ENCODE measurements at places on chromosomes 1 and 21. TPM values are rescaled to one million over a fixed set of nuclear protein-coding genes. Genes with fewer than 3 reads are reported as not detected.

DNA sequence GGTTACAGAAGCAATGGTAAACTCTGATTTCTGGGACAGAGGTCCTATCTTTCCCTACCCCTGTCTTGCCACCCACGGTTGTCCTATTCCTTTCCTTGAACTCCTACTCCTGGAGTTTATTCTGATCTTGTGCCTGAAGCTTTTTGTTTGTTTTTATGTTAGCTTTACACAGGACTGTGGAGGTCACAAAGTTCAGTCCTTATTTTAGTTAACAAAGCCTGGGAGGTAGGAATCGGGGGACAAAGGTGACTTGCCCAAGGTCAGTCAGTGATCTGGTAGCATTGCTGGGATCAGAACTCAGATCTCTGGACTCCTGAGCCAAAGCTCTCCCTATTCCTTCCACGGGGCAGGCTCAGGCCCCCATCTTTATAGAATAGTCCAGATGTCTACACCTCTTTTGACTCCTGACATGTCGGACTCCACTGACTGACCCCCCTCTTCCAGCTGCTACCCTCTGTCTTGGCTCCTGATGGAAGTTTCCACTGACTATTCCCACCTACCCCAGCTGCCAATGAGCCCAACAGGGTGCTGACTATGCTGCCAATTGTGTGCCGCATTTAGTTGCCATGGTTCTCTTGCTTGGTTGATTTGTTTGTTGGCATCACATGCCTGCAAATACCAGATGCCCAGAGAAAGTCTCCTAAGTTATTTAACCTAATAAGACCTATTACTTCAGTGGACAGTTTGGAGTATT, 9.9 kb downstream of the F5 start:
- no peak overlapping the region for H3K27ac ChIP-seq
- H3K4me3 ChIP-seq: no peak overlapping the region
- no peak for DNase-seq
- H3K36me3 ChIP-seq: no peaks in the 10 kb centered on the region
- H3K4me1 ChIP-seq: no peaks in the 10 kb centered on the region

DNA sequence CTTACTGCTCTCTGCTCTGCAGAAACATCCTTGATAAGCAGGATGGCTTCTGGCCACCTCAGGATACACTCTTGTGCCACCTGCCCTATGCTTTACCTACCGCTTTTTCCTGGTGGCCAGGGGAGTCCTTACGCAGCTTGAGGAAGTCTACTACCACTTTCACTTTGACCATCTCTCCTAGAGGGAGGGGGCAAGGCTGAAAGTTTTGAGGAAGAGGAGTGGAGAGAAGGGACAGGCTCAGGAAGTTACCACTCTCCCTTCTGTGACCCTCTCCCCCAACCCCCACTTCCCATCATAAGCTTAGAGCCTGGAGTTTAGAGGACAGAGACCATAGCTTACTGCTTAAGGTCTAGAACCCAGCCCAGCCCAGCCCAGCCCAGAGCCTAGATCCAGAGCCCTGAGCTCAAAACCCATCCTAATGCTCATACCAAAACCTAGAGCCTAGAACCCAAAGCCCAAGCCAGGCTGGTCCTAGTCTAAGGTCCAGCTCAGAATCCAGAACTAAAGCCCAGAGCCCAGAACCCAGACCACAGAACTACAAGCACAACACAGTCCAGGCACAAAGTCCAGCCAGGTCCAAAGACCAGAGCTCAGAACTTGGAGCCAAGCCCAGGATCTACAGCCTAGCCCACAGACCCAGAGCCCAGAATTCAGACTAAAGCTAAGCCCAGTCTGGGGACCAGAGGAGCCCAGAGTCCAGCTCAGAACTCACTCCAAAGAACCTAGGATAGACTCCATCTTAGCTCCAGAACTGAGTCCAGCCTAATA, 18.0 kb upstream of the MFSD2A start:
- H3K27me3 ChIP-seq: no peaks in the 10 kb centered on the region
- H3K4me1 ChIP-seq: peaks cover 9% of the 10 kb centered on the region

GRCh38 chr1:30746212-30747032, 11.2 kb downstream of the LAPTM5 start:
- no peaks in the 10 kb centered on the region for H3K27me3 ChIP-seq
- no peak overlapping the region for H3K4me3 ChIP-seq
- no peaks in the 10 kb centered on the region for H3K4me1 ChIP-seq
- peak overlapping the region; percentile 28 for H3K27ac ChIP-seq
- no peak for DNase-seq
- peaks cover 6% of the 10 kb centered on the region for H3K36me3 ChIP-seq

DNA sequence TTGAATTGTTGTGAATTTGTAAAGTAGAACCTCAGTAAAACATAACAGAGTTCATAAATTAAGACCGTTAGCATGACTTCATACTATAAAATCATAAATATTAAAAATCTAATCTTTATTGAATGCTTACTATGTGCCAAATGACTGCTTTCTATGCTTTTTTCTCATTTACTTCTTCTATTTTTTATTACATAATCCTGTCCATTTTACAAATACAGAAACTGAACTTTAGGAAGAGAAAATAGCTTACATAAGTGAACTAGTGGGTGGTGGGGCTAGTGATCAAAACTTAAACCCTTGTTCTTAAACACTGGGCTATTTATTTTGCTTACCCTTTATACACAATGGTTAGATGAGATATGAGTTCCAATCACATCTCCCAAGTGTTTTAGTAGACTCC, 122.3 kb downstream of the ZC3H11B start:
- H3K4me3 ChIP-seq: no peak overlapping the region
- H3K4me1 ChIP-seq: no peaks in the 10 kb centered on the region
- no peak overlapping the region for H3K27ac ChIP-seq
- H3K27me3 ChIP-seq: no peaks in the 10 kb centered on the region
- no peak for DNase-seq

GRCh38 chr1:71695084-71695483, 587.3 kb downstream of the NEGR1 start:
- no peak overlapping the region for H3K27ac ChIP-seq
- no peaks in the 10 kb centered on the region for H3K36me3 ChIP-seq
- no peaks in the 10 kb centered on the region for H3K4me1 ChIP-seq
- no peaks in the 10 kb centered on the region for H3K27me3 ChIP-seq

GRCh38 chr1:159882527-159882862, 17.5 kb downstream of the CFAP45 start:
- no peaks in the 10 kb centered on the region for H3K36me3 ChIP-seq
- no peak for DNase-seq
- H3K27ac ChIP-seq: no peak overlapping the region

DNA sequence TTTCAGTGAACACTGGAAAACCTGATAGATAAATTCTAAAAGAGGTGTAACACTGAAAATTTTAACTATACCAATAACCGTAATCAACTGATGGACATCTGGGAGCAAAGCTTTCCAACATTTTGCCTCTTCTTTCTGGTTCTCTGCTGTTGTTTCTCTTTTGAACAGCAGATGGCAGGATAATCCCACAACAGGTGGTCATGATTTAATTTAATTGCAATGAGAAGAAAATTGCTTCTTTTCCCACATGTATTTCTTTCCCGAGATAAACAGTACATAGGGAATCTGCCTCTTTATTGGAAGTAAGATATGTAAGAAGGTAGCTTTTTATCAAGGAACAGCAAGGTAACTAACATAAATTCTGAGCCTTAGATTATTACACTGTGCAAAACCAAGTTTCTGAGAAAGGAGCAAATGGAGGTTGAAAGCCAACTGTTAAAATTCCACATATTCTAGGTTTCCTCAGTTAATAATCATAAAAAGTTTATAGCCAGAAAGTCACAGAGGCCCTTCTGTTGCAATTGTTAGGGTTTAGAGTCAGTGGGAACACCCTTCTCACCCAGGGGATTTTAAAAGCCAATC, 72.9 kb downstream of the RPS6KA1 start:
- H3K27me3 ChIP-seq: no peaks in the 10 kb centered on the region
- peak; percentile 86 for DNase-seq
- no peak overlapping the region for H3K27ac ChIP-seq
- no peaks in the 10 kb centered on the region for H3K36me3 ChIP-seq

GRCh38 chr1:184597650-184598357, 156.9 kb downstream of the EDEM3 start:
- no peaks in the 10 kb centered on the region for H3K36me3 ChIP-seq
- no peak overlapping the region for H3K27ac ChIP-seq
- no peaks in the 10 kb centered on the region for H3K27me3 ChIP-seq
- H3K4me3 ChIP-seq: no peak overlapping the region

GRCh38 chr1:66357478-66358197, 176.3 kb upstream of the SGIP1 start:
- H3K4me3 ChIP-seq: no peak overlapping the region
- H3K27ac ChIP-seq: no peak overlapping the region

DNA sequence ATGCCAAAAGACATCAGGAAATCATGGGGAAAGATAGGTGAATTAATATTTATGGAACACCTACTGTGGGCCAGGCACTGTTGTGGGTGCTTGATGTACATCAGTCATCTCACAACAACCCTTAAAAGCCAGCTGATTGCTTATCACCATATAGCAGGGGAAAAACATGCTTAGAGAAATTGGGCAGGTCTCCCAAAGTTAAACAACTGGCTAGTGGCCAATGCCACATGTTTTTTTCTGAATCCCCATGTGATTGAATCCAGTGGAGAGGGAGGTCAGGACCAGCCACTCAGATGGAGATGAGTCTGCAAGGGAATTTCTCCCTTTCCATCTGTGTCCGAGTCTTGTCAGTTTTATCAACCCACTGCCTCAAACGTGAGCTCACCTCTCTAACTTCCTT, 33.5 kb downstream of the UTP25 start:
- H3K4me1 ChIP-seq: no peaks in the 10 kb centered on the region
- no peaks in the 10 kb centered on the region for H3K27me3 ChIP-seq
- no peaks in the 10 kb centered on the region for H3K36me3 ChIP-seq
- DNase-seq: no peak
- no peak overlapping the region for H3K4me3 ChIP-seq

DNA sequence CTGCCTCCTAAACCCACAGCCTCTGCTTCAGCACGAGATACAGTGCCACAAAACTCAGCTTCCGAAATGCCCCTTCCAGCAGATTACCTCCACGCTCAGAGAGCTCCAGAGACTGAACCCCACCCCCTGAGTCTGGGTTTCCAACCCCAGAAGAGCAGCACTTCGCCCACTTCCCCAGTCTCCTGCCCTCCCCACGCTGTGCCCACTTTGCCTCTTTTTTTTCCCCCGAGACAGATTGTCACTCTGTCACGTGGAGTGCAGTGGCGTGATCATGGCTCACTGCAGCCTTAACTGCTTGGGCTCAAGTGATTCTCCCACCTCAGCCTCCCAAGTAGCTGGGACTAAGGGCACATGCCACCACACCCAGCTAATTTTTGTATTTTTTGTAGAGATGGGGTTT, 10.1 kb downstream of the ICMT start:
- no peak overlapping the region for H3K27ac ChIP-seq
- peaks cover 33% of the 10 kb centered on the region for H3K36me3 ChIP-seq
- no peaks in the 10 kb centered on the region for H3K4me1 ChIP-seq
- no peak overlapping the region for H3K4me3 ChIP-seq
- no peak for DNase-seq
- no peaks in the 10 kb centered on the region for H3K27me3 ChIP-seq

DNA sequence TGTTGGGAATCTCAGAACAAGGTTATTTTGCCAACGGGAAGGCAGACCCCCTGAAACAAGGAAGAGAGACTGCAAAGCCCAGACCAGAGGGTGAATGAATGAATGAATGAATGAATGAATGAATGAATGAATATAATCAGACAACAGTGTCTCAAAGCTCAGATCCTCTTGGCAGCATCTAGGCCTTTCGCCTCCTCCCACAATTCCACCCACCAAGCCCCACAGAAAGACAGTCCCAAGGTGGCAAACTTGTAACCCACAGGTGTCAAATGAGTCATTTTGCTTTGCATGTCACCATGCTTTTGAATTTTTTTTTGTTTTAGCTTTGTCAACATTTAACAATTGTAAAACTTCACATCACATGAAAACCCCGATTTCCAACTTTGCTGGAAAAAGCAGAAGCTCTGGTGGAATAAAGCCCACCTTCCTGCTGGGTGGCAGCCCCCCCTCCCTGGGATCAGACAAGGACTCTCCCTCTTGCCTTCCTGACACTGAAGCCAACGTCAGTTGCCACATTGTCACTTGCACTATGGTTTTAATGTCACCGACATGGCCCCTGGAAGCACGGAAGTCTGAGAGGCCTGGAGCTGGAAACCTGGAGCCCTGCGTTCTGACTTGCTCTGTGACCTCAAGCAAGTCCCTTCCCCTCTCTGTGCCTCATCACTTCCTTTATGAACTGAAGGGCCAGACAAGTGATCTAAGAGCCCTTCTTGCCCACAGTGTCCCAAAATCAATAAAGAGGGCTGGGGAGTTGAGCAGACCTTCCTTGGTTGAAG, 134.6 kb upstream of the RUNX3 start:
- H3K27me3 ChIP-seq: no peaks in the 10 kb centered on the region
- no peak for DNase-seq
- peaks cover 9% of the 10 kb centered on the region for H3K4me1 ChIP-seq
- no peak overlapping the region for H3K27ac ChIP-seq

DNA sequence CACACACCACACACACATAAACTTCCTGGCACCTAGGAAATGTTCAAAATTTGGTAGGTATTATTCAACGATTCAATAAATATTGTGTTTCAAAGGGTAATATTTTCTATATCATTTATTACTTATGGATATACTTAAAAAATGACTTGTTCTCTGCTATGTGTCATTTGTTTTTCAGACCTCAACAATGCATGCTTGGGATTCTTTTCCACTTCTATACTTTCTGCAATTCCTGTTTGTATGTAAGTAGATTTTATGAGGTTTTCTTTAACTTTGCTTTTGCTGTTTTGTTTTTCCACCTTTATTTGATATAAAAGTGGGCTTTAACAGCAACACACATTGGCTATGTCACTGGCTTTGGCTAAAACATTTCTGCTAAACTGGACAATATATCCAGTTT, 3.5 kb downstream of the CEP170 start:
- H3K4me3 ChIP-seq: no peak overlapping the region
- H3K27me3 ChIP-seq: no peaks in the 10 kb centered on the region
- H3K27ac ChIP-seq: no peak overlapping the region
- H3K36me3 ChIP-seq: no peaks in the 10 kb centered on the region
- no peak for DNase-seq

GRCh38 chr1:152926091-152926490, 17.7 kb downstream of the IVL start:
- no peaks in the 10 kb centered on the region for H3K4me1 ChIP-seq
- H3K36me3 ChIP-seq: no peaks in the 10 kb centered on the region
- no peaks in the 10 kb centered on the region for H3K27me3 ChIP-seq
- no peak overlapping the region for H3K4me3 ChIP-seq
- no peak for DNase-seq
- no peak overlapping the region for H3K27ac ChIP-seq

Gene GPN2
- 25.6 TPM for total RNA-seq

Gene KCNN3
- 4.9 TPM for total RNA-seq

Gene CDA
- total RNA-seq: 3.4 TPM

Gene IGFN1
- total RNA-seq: 0.97 TPM

Gene FOXO6
- 1.4 TPM for total RNA-seq

Gene OLFML2B
- total RNA-seq: 12.4 TPM

Gene FAM167B
- total RNA-seq: 2.6 TPM
